NCI-H2029 treated with DMSO at 0.1 percent for 48 hours (cell line): ENCODE measurements at places on chromosomes 3 and 15.

- no peak for DNase-seq
Observed at GRCh38 chr3:105786241-105786640, 82.6 kb downstream of the CBLB start.

- no peak for DNase-seq
Observed at GRCh38 chr15:85723960-85724945, 70.5 kb downstream of the KLHL25 start.

DNA sequence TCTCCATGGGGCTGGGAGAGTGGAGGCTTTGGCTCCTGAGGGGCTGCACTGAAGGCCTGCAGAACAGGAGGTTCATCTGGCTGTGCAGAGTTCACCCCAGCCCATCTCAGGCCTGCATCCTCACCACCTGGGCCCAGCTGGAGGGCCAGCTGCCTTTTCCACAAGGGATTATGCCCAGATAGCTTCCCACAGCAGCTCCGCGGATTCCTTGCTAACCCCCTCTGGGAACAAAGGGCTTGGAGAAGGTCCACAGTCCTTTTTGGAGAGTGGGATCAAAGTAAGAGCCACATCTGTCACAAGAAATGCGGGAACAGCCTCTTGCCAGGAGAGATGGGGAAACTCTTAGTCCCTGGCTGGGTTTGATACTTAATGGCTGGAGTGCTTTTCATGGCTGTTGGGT lies 164.7 kb upstream of the RGMA start:
- no peak for DNase-seq

GRCh38 chr3:16318176-16318575 lies 53.2 kb downstream of the OXNAD1 start:
- DNase-seq, result no peak

- DNase-seq, result no peak
Observed at GRCh38 chr3:9787714-9788113, 4.6 kb downstream of the TADA3 start.

DNA sequence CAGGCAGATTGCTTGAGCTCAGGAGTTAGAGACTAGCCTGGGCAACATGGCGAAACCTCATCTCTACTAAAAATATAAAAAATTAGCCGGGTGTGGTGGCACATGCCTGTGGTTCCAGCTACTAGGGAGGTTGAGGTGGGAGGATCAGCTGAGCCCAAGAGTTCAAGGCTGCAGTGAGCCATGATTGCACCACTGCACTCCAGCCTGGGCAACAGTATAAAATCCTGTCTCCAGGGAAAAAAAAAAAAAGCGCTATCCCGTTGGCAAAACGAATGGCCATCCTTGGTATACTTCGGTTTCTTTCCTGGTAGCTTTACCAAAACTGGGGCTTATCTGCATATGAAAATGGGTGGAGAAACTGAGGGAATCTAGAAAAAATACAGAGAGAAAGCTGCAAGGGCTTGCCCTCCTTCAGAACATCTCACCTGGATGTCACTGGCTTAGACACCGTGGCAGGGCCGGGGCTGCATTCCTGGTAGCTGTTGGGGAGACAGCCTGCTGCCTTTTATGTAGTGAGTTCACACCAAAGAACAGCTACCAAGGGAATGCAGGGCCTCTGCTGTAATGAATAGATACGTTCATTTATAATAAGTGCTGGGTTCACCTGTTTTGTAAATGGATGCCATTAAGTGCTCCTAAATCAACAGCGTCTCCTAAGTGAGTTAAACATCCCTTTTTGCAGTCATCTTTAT lies 96.0 kb downstream of the IQSEC1 start:
- no peak for DNase-seq

DNA sequence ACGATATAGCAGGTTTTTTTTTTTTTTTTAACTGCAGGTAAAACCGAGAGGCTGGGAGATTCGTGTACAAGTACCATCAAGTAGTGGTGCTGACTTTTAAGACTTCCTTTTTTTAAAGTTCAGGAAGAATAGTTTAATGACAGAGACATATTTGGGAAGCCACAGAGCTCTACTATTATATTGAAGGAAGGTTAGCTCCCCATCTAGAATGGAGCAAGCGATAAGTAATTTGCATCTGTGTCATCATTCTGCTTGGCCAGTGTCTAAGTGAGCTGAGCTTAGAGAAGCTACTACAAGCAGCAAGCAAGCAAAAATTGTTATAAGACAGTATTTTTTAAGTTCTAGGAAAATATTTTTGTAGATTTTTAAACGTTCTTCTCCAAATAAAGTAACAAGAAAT lies 203.2 kb downstream of the ATP8B4 start:
- no peak for DNase-seq

- no peak for DNase-seq
Observed at GRCh38 chr3:170572665-170573253, 13.1 kb downstream of the SLC7A14 start.

- DNase-seq, result no peak
Observed at GRCh38 chr15:80006946-80007345, 36.0 kb upstream of the BCL2A1 start.

DNA sequence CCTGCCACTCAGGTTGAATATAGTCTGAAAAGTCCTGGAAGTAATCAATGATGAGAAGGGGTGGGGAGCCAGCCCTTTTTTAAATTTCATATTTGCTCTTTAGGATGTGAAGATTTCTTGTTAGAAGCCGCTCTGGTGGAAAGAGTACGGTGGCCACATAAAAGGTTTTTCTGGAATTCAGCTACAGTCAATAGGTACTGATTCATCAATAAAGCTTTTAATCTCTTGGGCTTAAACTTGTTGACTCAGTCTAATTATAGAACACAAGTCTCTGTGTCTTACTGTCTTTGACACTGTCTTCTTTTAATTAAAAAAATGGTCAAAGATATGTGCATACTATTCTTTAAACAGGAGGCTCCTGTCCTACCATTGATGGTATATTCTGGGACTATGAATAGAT lies 99.9 kb upstream of the TP63 start:
- DNase-seq, result no peak

GRCh38 chr15:40063563-40064011 lies 24.6 kb upstream of the SRP14 start:
- DNase-seq, result no peak

GRCh38 chr3:137204409-137204808 lies 246.6 kb downstream of the IL20RB start:
- DNase-seq, result no peak

- no peak for DNase-seq
Observed at GRCh38 chr15:33016405-33017024, 178.0 kb downstream of the FMN1 start.

GRCh38 chr15:36925653-36926426 lies 174.5 kb downstream of the MEIS2 start:
- no peak for DNase-seq

DNA sequence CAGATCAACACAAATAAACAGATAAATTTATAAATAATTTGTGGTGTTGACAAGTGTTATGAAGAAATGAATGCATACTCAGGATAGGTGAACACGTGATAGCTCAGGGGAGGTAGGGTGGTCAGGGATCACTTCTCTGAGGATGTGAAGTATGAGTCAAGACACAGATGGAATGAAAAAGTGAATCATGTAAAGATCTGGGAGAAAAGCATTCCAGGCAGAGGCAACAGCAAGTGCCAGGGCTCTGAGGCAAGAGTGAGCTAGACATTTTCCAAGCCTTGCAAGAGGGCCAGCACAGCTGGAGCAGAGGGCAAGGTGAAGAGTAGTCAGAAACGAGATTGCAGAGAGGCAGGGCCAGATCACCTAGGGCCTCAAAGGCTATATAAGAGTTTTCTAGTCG lies 177.8 kb downstream of the WNT5A start:
- no peak for DNase-seq

DNA sequence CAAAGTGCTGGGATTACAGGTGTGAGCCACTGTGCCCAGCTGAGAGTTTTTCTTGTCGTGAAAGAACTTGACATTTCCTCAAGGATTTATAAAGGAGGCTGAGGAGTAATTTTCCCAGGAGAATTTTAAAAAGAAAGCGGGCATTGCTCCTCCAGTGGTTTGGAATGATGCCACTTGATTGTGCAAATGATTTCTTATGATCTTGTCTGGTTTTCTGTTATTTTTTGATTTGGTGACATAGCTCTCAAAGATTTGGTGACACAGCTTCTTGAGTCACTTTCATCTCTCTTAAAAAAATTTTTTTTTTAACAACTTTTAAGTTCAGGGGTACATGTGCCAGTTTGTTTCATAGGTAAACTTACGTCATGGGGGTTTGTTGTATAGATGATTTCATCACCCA lies 24.6 kb upstream of the NFKBIZ start:
- no peak for DNase-seq

- DNase-seq, result no peak
Observed at GRCh38 chr3:189900578-189900977, 220.1 kb downstream of the P3H2 start.

- DNase-seq, result no peak
Observed at GRCh38 chr15:93179700-93180102, 90.7 kb upstream of the RGMA start.

- no peak for DNase-seq
Observed at GRCh38 chr3:94362393-94362792, 299.5 kb downstream of the NSUN3 start.

GRCh38 chr3:127697551-127698240 lies 24.9 kb downstream of the ABTB1 start:
- peak; percentile 92 for DNase-seq

DNA sequence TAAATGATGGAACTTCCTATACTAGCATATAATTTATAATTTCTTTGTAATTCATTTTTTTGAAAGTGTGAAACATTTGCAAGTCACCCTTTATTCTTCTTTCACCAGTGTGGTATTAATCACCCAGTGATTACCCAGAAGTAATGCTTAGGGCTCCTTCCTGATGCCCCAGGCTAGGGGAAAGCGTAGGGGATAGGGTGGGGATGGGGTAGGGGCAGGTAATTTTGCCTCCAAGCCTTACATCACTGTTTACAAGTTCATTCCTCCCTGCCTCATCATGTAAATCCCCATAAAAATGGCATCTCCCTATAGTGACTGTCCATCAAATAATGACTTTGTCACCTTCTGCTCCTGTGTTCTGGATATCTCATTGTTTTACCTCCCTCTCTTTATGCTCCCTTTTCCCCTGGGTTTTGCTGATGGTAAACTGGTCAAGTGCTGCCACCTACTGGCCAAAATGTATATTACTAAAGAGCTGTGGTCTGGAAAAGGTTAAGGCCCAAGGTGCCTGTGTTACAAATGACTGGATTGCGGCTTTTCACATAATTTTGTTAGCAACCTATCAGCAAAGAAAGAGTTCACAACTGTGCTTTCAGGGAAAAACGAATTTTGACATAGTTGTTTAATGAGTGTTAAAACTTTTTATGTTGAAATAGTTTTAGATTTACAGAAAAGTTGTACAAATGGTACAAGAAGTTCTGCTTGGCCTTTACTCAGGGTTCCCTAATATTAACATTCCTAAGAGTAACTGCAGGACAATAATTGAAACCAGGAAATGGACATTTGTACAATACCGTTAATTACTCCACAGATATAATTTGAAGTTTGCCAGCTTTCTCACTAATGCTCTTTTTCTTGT lies 54.7 kb downstream of the ONECUT1 start:
- DNase-seq, result peak; percentile 49

DNA sequence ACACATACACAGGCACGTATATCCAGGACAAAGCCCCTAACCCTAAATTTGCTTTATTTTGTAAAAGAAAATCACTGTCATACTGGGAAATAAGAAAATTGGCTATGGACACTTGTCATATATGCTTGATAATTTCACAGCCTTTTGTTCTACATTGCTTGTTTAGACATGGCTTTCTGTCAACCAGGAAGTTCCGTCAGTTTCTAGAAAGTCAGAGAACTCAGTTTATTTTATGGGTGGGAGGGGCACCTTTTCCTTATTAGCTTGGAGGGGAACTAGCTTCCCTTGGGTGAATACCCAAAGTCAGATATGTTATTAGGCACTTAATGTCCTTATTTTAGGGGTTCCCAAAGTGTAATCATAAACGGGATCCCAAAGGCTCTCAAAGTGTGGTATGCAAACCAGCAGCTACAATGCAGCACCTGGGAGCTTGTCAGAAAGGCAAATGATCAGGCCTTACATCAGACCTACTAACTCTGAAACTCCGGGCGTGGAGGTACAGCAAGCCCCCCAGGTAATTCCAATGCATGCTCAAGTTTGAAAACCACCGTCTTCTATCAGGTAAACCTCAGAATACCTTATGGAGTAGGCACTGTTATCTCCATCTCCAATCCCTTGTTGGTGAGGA lies 50.1 kb downstream of the CADPS start:
- DNase-seq, result no peak

- no peak for DNase-seq
Observed at GRCh38 chr3:58526515-58526957, 10.5 kb downstream of the ACOX2 start.

DNA sequence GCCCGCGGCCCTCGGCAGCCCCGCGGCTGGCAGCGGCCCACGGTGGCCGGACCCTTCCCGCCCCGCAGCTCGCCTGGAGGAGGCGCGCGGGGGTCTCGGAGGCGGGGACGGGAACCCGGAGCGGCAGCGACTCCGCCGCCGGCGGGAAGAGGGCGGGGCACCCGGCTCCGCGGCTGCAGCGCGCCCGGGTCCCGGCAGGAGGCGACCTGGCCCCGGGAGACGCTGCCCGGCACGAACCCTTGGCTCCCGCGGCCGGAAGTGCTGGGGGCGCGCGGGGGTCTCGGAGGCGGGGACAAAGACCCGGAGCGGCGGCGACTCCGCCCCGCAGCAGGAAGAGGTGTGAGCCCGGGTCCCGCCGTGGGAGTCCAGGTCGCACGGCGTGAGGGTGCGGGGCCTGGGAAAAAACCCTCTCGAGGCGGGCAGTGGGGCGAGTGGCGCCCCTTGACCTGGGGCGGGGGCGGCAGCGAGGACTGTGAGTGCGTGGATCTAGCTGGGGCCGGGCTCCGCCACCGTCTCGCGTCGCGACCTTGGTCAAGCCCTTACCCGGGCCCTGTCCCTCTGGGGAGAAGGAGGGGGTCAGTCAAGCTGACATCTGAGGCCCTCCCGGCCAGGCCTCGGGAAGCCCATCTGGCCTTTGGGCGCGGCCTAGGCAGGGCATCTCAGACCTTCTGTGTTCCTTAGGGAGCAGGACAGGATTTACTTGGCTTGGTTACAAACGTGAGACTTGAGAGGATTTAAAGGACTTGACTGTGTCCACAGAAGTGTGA lies at the start of gene CIB2:
CIB2 (minus strand) TSS at position 151 of the 767 bp plus-strand sequence. CDS start 230 bp downstream, outside the sequence.
- peak; percentile 5 for DNase-seq

DNA sequence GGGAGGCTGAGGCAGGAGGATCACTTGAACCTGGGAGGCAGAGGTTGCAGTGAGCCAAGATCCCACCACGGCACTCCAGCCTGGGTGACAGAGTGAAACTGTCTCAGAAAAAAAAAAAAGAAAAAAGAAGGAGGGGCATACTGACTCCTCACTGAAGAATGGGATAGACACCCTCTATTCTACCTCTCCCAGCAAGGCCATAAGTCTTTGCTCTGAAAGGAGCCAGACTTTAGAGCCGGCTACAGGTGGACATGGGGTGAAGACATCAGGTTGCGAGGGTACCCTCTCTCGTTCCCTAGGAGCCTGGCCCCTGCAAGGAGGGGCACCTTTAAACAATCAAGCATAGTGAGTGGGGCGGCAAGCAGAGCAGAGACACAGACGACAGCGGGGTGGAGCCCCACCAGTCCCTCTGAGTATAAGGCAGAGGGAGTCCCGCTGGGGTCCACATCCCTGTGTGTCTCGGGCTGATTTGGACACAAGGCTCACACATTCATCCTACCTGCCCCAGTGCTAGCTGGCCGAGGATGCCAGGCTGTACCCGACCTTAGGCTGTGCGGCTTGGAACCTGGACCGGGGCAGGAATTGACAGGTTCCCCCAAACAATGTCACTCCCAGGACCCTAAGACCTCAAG lies 1.1 kb downstream of the GRAMD2A start:
- DNase-seq, result no peak

- DNase-seq, result no peak
Observed at GRCh38 chr3:147615035-147615434, 205.9 kb downstream of the ZIC1 start.

GRCh38 chr3:186882150-186882524 lies 39.6 kb downstream of the ADIPOQ start:
- no peak for DNase-seq

- no peak for DNase-seq
Observed at GRCh38 chr15:55420171-55420866, 12.0 kb downstream of the PIERCE2 start.
